GM12878 (cell line): ENCODE measurements at places on chromosomes 1 and 21. TPM values are rescaled to one million over a fixed set of nuclear protein-coding genes. Genes with fewer than 3 reads are reported as not detected.

DNA sequence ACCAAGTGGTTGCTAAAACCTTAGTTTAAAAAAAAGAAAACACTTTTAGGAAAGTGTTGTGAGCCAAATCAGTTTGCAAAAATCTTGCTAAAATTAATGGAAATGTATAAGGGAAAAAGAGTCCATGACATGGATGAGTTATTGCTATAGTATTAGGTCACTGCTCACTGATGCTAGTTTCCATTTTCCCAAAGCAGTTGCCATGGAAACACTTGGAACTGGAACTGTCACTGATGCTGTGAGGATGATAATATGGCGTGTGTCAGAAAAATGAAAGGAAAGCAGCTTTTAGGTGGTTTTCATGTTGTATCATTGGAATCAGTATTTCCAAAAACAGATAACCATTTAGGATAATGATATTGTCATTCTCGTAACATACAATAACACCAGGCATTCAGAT, 104.4 kb downstream of the PHTF1 start:
- no peak for DNase-seq
- no peaks in the 10 kb centered on the region for H3K27me3 ChIP-seq
- no peaks in the 10 kb centered on the region for H3K36me3 ChIP-seq
- no peak overlapping the region for H3K4me3 ChIP-seq
- H3K27ac ChIP-seq, result no peak overlapping the region

DNA sequence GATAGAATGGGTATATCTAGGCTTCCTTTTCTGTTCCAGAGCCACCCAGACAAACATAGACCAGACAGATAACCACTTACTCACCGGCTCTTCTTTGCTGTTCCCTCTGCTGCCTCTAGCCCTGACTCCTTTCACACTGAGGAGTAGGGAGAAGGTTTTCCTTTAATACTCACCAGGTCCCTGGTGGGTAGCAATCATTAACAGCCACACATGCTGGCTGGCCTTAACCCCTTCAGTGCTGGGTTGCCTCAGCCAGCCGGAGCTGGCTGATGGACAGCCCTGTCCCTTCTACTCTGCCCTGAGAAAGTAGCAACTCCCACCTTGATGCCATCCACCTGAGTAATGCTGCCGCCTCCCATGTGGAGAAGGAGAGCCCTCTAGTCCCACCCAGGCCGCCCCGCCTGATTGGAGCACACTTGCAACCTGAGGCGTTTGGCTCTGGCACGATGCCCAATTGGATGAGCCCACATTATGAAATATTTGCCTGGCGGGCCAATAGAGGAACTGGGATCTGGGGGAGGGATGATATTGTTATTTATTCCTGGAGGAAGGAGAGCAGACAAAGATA, 71.6 kb downstream of the PLEKHA6 start:
- no peaks in the 10 kb centered on the region for H3K4me1 ChIP-seq
- H3K36me3 ChIP-seq, result no peaks in the 10 kb centered on the region
- no peak overlapping the region for H3K4me3 ChIP-seq
- H3K27me3 ChIP-seq, result peaks cover 5% of the 10 kb centered on the region
- H3K27ac ChIP-seq, result no peak overlapping the region

DNA sequence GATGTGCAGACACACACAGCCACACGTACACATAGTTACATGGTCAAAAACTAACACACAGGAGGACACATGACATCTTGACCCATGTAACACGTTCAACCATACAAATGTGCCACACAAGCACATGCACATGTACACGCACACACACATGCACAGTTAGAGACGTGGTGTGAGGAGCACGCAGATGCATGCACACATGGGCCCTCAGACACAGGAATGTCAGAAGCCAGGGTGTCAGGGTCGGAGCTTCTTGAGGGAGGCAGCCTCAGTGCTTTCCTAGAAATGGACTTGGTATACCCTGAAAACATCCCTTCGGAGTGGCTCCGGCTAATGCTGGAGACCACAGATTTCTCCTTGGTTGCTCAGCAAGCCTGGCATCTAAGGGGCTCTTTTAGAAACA, 114.3 kb downstream of the DMRTB1 start:
- no peaks in the 10 kb centered on the region for H3K36me3 ChIP-seq
- H3K4me1 ChIP-seq, result no peaks in the 10 kb centered on the region
- no peak overlapping the region for H3K27ac ChIP-seq

- no peak overlapping the region for H3K27ac ChIP-seq
- H3K4me3 ChIP-seq, result no peak overlapping the region
- H3K4me1 ChIP-seq, result no peaks in the 10 kb centered on the region
- no peaks in the 10 kb centered on the region for H3K27me3 ChIP-seq
These were observed 30.2 kb upstream of the DISC1 start for GRCh38 chr1:231596337-231596791.

Gene PGLYRP3
- 0.29 TPM in 1 of 2 replicates, not detected in the other for total RNA-seq
